ENCODE measurements at places on chromosomes 1 and 21.

DNA sequence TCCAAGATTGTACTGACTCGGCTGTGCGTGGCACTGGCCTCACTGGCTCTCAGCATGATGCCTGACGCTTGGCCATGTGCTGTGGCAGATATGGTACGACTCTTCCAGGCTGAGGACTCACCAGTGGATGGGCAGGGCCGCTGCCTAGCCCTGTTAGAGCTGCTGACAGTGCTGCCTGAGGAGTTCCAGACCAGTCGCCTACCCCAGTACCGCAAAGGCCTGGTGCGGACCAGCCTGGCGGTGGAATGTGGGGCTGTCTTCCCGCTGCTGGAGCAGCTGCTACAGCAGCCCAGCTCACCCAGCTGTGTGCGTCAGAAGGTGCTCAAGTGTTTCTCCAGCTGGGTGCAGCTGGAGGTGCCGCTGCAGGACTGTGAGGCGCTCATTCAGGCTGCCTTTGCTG, 2.9 kb downstream of the IPO13 start:
- no peak for DNase-seq

- no peak for DNase-seq
Observed at GRCh38 chr1:6591222-6591621, 11.4 kb downstream of the ZBTB48 start.

- DNase-seq: no peak
Observed at GRCh38 chr1:245896258-245896657, 610.8 kb downstream of the SMYD3 start.

DNA sequence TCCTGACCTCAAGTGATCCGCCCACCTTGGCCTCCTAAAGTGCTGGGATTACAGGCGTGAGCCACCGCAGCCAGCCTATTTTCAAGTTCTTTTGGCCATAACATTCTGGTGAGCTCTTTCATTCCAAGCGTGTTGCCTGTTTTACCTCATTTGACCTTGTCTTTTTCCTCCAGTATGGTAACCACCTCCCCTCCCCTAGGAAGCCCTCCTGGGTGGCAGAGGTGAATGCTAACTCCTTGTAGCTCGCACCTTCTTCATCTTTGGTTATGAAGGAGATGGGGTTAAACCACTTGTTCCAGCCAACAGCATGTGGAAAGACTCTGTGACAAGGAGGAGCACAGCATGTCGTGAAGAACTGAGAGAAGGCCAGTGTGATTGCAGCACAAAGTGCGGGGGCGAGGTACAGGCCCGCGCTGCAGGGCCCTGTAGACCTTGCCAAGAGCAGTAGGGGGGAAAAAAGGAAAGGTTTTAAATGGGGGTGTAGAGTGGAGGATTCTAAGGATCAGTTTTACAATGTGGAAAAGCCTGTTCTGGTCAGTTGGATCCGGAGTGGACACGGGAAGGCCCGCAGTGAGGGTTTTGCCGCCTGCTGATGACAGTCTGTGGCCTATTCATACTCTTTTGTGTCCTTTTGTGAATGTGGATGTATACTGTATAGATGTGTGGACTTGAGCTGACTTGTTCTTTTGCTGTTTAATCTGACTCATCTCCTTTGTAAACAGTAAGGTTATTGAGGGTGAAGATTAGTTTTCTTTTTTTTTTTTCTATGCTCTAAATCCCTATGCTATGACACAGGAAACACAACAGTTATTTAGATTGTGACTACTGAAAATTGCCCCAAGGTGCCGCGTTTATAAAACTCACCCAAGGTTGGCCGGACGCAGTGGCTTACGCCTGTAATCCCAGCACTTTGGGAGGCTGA, 7.5 kb upstream of the ZNF436 start:
- DNase-seq: no peak

Data from stimulated activated CD4-positive, alpha-beta T cell treated with anti-CD3 and anti-CD28 coated beads, Interleukin-15, amount 100 ng/mL, for 48 hours (primary cell).